ENCODE measurements at places on chromosomes 12 and 14. TPM values are rescaled to one million over a fixed set of nuclear protein-coding genes. Genes with fewer than 3 reads are reported as not detected.

The IKZF4 gene
- total RNA-seq = 10.5 TPM

DNA sequence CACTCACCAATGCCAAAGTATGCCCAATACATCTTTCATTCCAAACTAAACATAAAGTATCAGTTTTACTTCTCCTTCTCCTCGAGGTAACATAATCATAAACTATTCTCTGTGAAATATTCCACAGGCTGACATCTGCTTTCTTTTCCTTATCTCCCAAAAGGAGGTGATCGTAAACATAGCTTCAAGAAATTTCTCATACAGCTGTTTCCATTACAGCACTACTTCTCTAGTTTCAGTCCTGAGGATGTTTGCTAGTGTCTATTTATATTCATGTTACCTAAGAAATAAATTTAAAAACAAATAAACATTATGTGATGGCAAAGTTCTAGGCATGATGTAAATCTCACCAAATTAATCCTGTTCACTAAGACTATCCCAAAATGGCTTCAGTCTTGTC, 90.1 kb upstream of the CPSF6 start:
- no peaks in the 10 kb centered on the region for H3K4me1 ChIP-seq
- no peak overlapping the region for H3K4me3 ChIP-seq
- no peak for DNase-seq
- H3K27ac ChIP-seq = no peak overlapping the region
- no peaks in the 10 kb centered on the region for H3K36me3 ChIP-seq

DNA sequence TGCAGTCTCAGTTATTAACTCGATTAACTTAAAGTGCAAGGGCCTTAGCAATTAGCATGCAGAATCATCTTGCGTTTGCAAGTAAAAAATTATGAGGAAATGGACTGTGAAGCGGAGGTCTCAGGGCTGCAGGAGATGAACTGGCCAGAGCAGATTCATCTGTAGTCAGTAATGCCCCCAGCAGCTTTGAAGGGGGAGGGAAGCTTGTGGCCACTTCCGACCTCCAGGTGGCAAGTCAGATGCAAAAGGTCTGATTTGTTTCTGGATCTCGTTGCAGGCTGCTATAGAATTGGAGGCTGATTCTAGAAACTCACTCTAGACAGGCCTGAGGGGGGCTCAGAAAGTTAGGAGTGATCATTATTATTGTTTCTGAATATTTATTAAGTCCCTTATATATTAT, 107.4 kb upstream of the RGS6 start:
- no peak for DNase-seq
- no peaks in the 10 kb centered on the region for H3K27me3 ChIP-seq
- no peak overlapping the region for H3K4me3 ChIP-seq

DNA sequence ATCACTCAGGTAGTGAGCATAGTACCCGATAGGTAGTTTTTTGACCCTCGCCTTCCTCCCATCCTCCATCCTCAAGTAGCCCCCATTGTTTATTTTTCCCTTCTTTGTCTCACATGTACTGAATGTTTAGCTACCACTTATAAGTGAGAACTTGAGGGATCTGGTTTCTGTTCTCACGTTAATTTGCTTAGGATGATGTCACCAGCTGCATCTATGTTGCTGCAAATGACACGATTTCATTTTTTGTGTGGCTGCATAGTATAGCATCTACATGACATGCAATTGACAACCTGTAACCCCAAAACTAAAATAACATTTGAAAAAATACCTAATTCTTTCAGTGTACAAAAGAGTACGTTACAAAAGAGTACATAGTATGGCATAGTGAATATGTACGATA, 254.0 kb upstream of the NOVA1 start:
- no peak overlapping the region for H3K27ac ChIP-seq
- H3K4me3 ChIP-seq = no peak overlapping the region
- H3K27me3 ChIP-seq = no peaks in the 10 kb centered on the region
- DNase-seq = no peak
- H3K36me3 ChIP-seq = no peaks in the 10 kb centered on the region
- H3K4me1 ChIP-seq = no peaks in the 10 kb centered on the region

The PGF gene
- 4.7 TPM for total RNA-seq

- no peaks in the 10 kb centered on the region for H3K27me3 ChIP-seq
- no peak overlapping the region for H3K27ac ChIP-seq
- no peak overlapping the region for H3K4me3 ChIP-seq
- no peaks in the 10 kb centered on the region for H3K36me3 ChIP-seq
Measured at GRCh38 chr12:104549815-104550480, 93.2 kb downstream of the CHST11 start.

- no peaks in the 10 kb centered on the region for H3K4me1 ChIP-seq
- no peak overlapping the region for H3K27ac ChIP-seq
- no peaks in the 10 kb centered on the region for H3K36me3 ChIP-seq
- DNase-seq = no peak
- no peaks in the 10 kb centered on the region for H3K27me3 ChIP-seq
Measured at GRCh38 chr14:38839694-38840365, 263.2 kb downstream of the SEC23A start.

DNA sequence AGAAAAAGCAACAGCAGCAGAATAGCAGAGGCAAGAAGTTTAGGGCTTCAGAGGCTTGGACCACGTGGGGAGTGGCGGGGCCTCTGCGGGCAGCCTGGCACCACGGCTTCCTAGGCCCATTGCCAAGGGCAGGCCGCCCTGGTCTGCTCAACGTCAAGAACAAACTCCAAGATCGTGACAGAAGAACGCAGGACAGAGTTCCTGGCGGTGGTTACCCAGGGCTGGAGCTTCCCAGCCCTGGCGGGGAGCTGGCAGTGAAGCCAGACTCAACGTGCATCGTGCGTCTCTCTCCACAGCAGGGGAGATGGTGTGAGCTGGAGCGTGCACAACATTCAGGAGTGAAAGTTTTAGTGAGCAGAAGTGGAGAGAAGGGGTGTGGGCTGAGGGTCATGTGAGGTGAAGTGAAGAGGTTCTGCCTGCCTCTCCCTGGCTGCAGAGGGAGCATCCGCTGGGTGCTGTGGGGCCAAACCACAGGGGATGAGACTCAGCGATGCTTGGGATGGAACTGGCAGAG, 13.9 kb upstream of the CACNA2D4 start:
- no peaks in the 10 kb centered on the region for H3K36me3 ChIP-seq
- H3K27ac ChIP-seq = no peak overlapping the region
- H3K4me3 ChIP-seq = no peak overlapping the region
- peak; percentile 68 for DNase-seq
- no peaks in the 10 kb centered on the region for H3K4me1 ChIP-seq
